ENCODE measurements at places on chromosomes 7 and 10.

GRCh38 chr7:156827587-156828203 lies 65.3 kb downstream of the LMBR1 start:
- DNase-seq: peak; percentile 56

GRCh38 chr10:14698111-14698828 lies 76.4 kb downstream of the FAM107B start:
- no peak for DNase-seq

GRCh38 chr10:99325281-99325680 lies 3.9 kb upstream of the CNNM1 start:
- DNase-seq: no peak

- no peak for DNase-seq
Measured at GRCh38 chr10:17453373-17454091, 863 bp downstream of the ST8SIA6 start.

DNA sequence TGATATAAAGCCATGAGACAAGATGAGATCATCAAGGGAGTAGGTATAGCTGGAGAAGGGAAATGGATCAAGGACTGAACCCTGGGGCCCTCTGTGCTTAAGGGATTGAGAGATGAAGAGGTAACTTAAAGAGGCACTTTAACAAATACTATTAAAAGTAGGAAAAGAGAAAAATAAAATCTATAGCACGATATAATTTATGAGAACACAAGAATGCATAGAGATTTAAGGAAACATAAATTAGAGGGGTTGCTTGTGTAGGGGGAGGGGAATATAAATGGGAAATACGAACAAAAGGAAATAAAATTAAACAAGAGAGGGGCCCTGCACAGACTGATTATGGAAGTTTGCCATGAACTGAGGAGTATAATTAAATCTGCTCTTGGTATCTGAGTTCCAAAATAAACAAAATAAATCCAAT lies 15.6 kb upstream of the LRRC17 start:
- no peak for DNase-seq

- no peak for DNase-seq
Measured at GRCh38 chr7:112010109-112010508, 196.1 kb downstream of the DOCK4 start.

DNA sequence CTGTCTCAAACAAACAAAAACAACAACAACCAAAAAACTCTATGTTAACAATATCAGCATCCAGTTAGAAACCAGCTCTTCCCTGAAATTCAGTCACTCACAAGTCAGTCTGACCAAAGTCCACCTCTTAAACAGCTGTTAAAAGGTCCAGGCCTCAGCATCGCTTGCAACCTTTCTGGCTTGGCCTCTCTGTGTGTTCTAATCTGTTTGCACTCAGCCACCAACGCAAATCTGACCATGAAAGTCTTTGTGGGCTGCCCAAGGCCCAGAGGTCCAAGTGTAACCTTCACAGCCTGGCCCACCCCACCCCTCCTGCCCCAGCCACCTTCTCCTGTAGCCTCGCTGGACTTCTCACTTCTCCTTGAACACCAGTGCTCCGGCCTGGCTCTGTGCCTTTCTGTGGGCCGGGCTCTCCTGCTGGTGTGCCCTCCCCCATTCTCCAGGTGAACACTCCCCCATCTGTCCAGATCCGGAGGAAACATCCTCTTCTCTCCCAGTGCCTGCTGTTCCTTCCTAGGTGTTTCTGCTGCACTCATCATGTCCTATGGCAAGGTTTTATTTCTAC lies 72.2 kb upstream of the EFCAB10 start:
- DNase-seq: no peak

DNA sequence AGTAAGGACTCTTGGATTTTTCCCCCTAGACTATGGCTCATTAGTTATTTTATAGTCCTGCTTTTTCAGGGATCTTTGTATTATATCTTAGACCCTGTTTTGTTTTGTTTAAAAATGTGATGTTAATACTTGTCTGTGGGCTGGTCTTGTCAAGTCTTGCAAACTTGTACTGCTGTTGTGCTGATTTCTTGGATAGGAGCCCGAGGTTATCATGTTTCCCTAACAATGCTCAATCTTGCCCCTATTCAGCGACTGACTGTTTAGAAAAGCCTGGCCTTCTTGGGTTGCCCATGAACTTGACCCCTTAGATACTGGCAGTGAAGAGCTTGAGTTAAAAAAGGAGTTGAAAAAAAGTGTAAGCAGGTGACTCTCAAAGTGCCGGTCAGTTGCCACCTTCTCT lies 115.7 kb downstream of the KIAA1217 start:
- DNase-seq: no peak

GRCh38 chr7:33495207-33495606 lies 365.8 kb downstream of the BBS9 start:
- DNase-seq: no peak

DNA sequence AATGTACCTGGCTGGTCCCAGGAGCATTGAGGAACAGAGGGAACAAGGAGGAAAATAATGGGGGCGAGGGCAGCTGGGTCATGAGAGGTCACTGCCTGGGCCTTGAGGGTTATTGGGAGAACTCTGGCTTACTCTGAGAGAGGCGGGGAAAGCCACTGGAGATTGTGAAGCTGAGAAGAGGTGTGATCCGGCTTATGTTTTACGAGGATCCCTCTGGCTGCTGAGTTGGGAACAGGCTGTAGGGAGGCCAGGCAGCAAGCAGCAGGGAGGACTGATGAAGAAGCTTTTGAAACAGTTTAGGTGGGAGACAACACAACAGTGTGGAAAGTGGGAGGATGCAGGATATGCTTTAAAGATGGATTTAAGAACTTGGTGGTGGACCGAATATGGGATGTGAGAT lies 87.3 kb downstream of the FANK1 start:
- no peak for DNase-seq

DNA sequence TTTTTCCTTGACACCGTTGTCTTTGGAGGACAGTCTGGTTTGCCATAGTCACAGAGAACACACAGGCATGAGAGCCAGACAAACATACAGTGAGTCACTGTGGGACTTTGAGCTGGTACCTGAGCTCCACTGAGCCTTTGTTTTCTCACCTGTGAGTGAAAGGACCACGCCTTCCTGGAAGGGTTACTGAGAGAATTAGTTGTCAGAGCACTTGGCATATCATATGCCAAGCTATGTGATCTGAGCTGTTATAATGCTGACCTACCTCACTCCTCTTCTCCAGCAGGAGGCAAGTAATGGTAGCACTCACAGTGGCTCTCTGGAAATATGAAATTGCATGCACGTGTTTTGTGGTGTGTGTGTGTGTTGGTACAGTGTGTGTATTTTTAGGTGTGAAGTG lies 59.7 kb downstream of the CXCL12 start:
- DNase-seq: no peak

DNA sequence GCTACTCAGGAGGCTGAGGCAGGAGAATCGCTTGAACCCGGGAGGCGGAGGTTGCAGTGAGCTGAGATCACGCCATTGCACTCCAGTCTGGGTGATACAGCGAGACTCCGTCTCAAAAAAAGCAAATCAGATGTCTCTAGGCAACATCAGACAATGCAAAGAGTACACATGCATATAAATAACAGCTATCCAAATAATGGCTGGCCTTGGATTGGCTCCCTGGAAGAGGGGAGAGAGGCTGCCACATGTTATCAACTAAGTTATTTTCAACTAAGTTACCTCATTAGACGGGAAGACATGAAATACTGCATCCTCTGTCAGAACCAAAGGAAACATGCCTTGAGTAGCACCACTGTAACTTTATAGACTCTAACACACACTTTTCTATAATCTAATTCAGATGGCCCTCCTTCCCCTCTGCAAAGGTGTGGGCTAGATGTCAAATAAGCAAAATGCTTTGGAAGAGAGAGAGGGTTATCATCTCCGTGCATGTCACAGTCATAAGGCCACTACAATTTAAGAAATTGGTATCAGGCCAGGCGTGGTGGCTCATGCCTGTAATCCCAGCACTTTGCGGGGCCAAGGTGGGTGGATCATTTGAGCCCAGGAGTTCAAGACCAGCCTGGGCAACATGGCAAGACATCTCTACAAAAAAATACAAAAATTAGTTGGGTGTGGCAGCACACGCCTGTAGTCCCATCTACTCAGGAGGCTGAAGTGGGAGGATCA lies 22.5 kb upstream of the SPOCK2 start:
- no peak for DNase-seq

- no peak for DNase-seq
Measured at GRCh38 chr7:2941216-2941859, 97.2 kb upstream of the GNA12 start.

- no peak for DNase-seq
Measured at GRCh38 chr10:1149793-1150637, 93.8 kb downstream of the WDR37 start.

DNA sequence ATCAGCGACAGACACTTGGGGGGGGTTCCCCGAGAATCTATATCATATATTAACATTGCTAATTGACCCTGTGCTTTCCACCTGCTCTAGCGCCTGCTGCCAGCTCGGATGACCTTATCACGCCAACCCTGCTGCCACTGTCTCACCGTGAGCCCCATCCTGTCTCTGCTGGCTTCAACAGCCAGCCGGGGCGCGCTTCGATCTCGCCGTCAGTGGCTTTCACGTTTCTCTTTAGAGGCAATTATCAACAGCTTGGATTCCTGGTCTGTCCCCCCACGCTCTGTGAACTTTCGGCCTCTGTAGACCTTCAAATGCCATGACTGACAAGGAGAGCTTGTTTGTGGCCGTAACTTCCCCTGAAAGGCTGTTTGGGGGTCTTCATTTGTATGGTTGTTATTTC lies 123.0 kb downstream of the EBF3 start:
- DNase-seq: no peak

DNA sequence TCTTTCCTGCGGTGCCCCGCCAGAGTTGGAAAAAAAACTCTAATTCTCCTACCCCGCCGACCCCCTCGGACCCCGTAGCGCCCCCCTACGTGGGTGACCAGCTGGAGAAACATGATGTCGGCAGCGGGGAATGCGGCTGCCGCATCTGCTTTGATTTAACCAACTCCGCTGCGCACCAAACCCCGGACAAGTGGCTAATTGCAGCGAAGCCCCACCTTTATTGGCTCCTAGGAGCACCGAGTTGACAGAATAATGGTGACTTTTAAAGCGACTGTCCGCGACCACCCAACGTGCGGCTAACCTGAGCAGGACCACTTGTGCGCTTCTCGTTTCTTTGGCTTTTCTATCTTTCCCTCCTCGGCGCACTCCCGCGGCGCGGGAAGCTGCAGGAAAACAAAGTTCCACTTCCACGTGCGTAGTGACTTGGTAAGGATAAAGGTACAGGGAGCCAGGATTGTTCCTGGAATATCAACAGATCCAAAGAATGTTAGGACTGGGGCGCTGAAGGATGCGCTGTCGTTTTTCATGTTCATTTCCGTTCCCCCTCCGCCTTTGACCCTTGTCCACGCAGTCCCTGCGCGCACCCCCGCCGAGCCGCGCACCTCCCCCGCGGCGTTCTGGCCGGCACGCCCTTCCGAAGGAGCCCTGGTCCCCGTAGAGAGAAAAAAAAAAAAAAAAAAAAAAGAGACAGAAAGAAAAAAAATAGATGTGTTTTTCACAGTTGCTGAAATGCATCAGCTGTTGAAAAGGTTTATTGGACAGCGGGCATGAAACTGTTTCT lies 1.4 kb downstream of the WNT16 start:
- DNase-seq: no peak

DNA sequence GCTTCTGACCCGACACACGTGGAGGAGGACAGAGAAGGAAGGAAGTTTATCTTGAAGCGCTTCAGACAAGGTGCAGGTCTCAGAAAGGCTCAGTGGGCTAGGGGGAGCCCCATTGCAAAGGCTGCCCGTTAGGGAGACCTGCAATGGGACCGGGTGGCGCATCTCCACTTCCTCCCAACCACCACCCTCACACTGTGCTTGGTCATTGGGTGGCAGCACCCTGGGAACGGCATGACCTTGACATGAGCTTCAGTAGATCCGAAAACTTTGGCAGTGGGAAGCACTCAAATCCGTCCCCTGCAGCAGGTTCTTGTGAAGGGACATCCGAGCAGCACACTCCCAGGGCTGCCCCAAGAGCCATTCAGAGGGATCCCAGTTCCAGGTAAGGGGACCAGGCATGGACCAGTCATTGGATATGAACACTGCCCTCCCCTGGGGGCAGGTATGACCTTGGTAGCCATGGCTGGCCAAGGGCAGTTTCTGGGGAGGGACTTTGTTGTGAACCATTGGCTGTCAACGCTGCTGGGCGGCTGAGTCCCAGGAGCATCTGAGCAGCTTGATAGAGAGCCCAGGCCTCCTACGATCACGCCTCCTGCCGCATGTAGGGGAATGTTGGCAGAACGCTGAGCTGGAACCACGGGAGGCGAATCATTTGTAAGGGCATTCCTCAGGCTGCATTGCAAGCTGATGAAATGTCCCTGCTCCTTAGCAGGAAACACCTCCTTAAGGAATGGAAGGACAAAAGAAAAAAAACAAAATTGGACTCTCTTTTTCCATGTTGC lies 31.7 kb downstream of the GALNTL5 start:
- DNase-seq: no peak

DNA sequence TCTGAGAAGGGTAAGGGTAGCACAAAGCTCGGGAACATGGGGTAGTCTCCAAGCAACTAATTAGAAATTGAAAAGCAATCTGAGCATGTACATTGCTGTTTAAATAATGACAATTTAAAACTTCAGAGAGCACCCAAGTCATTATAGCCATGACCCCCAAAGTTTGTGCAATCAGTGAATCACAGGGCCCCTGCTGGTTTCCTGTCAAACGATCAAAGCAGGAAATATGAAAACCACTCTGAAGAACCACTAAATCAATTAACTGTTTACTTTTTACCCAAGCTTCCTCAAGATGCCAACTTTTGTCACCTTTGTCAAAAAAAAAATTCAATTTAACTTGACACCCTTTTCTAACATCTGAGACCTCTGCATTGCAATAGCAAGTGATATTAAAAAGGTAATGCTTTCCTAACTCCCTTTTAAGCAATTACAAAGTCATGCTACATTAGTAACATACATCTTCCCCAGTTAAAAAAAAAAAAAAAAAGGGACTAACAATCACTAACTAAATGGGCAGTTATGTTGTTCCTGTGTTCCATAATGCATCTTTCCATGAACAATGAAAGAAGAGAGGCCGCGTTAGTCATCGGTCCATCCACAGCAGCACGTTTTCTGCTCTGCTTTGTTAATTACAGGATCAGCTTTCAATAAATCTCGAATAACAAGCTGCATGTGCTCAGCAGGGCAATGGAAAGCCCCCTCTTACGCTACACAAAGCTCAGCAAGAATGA lies 80.6 kb downstream of the ETV1 start:
- DNase-seq: no peak
